ENCODE measurements at places on chromosomes 6 and 20. TPM values are rescaled to one million over a fixed set of nuclear protein-coding genes. Genes with fewer than 3 reads are reported as not detected.

The RCAN2 gene
- polyA plus RNA-seq, result 22.4 TPM

The CLPSL1 gene
- polyA plus RNA-seq, result 0.57 TPM

The BMP5 gene
- polyA plus RNA-seq, result 6.6 TPM

The HS3ST5 gene
- polyA plus RNA-seq, result 0.56 TPM

The HSPA12B gene
- 15.6 TPM for polyA plus RNA-seq

The DZANK1 gene
- polyA plus RNA-seq, result 7.3 TPM

The LPIN3 gene
- polyA plus RNA-seq, result 19.9 TPM

The COX4I2 gene
- polyA plus RNA-seq, result 1.3 TPM

The DEFB126 gene
- polyA plus RNA-seq, result not detected

DNA sequence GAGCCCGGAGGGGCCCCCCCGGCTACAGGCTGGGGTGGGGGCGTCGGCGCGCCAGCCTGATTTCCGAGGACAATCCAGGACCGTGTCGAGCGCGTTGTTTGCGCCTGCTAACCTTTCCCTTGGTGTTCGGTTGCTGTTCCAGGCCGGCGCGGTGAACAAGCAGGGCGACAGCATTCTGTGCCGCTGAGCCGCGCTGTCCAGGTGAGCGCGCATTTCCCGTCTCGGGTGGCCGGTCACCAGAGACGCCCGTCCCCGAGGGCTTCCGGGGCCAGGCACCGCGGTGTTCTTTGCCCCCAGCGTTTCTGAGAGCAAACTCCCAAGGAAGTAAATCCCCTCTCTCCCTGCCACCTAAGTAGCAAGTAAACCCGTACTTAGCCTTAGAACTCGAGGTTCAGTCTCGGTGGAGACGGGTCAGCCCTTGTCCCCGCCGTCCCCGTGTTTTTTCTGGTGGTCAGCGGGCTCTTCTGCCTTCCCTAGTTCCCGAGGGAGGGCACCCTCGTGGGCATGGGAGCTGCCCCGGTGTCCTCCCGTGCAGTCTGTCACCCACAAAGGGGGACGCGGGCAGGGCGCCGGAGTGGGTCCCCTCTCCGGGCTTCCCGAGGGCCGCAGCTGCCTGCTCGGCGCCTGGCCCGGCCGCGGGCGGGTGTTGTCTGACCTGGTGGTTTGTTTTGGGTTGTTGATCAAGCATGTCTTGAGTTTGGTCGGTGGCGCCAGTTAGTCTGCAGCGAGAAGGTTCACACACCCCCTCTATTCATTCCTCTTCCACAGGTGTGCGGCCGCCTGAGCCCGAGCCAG lies 1.5 kb downstream of the ID4 start:
- no peak for DNase-seq

GRCh38 chr6:42259286-42259685 lies 41.6 kb upstream of the MRPS10 start:
- DNase-seq, result no peak

DNA sequence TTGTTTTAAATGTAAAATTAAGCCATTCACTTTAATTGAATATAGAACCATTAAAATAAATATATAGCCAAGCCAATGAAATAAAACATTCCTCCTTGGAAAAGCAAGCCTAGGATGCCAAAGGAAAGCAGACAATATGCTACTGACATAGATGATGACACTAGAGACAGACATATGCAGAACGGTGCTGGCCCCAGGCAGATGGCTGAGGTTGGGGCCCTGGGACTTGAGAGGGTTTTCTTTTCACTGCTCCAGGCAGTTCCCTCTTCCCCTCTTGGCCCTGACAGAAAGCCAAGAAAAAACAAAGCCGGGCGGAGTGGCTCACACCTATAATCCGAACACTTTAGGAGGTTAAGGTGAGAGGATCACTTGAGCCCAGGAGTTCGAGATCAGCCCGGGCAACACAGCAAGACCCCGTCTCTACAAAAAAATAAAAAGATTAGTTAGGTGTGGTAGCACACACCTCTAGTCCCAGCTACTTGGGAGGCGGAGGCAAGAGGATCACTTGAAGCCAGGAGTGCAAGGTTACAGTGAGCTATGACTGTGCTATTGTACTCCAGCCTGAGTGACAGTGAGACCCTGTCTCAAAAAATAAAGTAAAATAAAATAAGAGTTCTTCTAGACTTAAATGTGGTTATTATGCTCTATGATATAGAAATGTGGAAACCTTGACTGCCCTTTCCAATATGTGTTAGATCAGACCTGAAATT lies 31.2 kb downstream of the FASTKD5 start:
- no peak for DNase-seq

DNA sequence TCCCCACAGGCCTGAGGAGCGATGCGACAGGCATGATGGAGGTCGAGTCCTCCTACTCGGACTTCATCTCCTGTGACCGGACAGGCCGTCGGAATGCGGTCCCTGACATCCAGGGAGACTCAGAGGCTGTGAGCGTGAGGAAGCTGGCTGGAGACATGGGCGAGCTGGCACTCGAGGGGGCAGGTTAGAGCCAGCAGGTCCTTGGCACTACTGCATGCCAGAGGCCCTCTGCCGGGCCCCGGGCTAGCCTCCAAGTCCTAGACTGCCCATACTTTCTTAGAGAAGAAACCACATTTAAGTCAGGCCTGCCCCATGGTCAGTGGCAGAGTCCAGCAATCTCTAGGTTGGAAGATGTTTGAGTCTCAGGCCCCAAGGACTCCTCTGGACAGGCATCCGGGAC lies 32.1 kb downstream of the PKIG start:
- DNase-seq, result no peak

DNA sequence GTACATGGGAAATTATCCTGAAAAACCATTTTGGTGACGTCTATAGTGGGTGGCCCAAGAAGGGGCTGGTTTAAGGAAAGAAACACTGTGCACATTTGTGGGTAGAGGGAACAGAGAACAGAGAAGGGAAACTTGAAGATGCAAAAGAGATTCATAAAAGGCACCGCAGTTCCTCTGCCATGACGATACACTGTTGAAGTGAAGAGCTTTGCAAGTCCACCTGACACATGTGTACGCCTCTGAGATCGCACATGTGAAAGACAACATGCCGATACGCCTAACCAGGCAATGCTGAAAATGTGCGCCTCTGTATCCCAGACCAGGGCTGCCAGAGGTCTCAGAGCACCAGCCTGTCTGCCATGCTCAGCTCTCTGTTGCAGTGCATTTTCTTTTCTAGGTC lies 180.9 kb downstream of the KIF16B start:
- DNase-seq, result no peak

GRCh38 chr6:153790876-153791473 lies 248.1 kb upstream of the OPRM1 start:
- no peak for DNase-seq

- no peak for DNase-seq
These were observed 84.8 kb upstream of the MRPS10 start for GRCh38 chr6:42302411-42302810.

- no peak for DNase-seq
These were observed 74.1 kb downstream of the ASXL1 start for GRCh38 chr20:32432277-32432676.

- no peak for DNase-seq
These were observed 167.5 kb downstream of the ZFAND3 start for GRCh38 chr6:37987018-37987417.

DNA sequence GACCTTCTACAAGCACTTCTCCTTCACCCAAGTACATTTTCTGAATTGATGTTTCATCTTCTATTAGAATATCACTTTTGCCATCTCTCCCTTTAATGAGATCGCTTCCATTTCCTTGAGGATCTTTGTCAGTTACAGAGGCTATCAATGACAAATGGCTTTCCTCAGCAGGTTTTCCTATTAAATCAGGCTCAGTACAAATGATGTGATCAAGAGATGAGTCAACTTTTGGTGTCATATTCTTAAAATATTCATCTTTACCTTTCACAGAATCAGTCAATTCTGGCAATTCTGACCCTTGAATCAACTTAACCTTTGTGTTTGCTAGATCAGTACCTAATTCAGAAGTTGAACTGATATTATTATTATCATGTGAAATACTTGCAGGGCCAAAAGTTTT lies 37.3 kb downstream of the DST start:
- DNase-seq, result no peak

DNA sequence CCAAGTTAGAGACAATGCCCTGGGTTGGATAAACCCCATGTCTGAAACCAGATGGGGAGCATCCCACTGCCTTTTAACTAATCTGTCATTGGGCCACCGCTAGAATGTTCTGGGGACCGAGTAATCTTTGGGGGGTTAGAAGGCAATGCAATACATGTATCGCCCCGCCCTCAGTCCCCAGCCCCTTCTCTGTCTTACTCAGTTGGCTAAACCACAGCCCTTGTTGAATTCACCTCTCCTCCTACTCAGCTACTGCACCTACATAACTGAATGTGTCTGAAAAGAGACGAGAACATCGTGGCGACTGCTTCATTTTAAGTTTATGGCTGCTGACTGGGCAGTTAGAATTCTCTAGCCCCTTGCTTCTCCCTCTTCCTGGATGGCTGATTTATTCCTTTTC lies 15.1 kb upstream of the CCR6 start:
- DNase-seq, result no peak

DNA sequence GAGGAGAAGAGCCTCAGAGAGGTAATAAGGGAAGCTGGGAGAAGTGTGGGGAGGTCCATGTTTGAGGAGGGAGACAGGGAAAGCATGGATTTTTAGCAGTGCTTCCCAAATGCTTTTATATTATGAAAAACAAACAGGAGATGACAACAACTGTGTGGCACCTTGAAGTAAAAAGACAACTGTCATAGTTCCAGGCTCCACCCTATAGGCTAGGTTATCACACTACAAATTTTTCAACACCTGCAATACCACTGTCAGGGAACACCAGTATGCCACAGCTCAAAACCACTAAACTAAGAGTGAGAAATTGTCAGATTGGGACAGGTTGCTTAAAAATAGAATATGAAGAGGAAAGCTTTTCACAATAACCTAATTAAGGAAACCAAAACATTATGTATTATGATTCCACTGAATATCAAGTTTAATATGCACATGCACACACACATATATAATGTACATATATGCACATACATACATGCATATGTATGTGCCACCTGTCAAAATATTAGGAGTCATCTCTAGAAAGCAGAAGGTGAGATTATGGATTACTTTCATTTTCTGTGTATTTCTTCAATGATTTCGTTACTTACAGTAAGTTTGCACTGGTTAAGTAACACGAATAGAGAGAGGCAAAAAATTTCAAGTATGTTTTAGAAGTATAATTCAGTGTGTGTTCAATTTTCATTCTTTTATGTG lies 261.2 kb downstream of the PTPRK start:
- no peak for DNase-seq

GRCh38 chr6:44075647-44076355 lies 51.5 kb downstream of the MRPL14 start:
- DNase-seq, result no peak

GRCh38 chr6:4941782-4942672 lies 61.8 kb downstream of the RPP40 start:
- DNase-seq, result no peak

DNA sequence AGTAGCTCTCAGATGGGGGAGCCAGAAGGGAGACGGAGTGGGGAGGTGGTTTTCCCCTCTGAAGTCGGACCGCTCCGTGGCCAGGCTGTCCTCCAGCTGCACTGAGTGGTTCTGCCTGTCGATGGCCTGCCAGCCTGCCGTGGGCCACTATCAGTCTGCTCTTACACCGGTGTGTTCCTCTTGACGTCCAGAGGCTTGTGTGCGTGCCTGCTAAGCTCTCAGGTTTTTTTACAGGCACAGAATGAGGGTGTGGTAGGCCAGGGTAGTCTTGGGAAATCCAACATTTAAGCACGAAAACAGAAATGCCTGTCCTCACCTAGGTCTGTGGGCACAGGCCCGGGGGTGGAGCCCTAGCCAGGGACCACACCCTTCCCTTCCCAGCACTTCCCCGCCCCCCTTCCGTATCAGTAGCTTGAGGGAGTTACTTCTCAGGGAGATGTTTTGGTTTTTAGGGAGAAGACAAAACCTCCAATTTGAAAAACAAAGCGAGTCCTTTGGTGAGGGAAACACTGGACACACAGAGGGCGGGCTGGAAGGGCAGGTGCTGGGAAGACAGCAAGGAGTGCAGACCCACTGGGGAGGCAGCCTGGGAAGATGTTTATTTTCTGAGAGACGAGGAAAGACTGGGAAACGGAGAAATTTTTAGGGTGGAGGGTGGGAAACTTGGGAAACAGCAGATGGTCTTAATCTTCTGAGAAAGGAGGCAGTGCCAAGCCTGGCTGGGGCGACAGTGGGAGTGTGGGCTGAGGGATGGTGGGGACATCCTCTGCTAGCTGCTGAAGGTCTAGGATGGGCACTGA lies 106.5 kb downstream of the LY86 start:
- DNase-seq, result no peak

Data from renal cortex interstitium (tissue), 15 donors.